NCI-H460 (cell line): ENCODE measurements at places on chromosomes 16 and 17. TPM values are rescaled to one million over a fixed set of nuclear protein-coding genes. Genes with fewer than 3 reads are reported as not detected.

The IGFALS gene
- not detected in 2 replicates for total RNA-seq

The TNK1 gene
- total RNA-seq = 3.5 and 3.9 TPM in 2 replicates

The KRTAP16-1 gene
- total RNA-seq = not detected in 2 replicates

The PRPF8 gene
- 112 and 113 TPM in 2 replicates for total RNA-seq

The COL1A1 gene
- 0.66 and 1.2 TPM in 2 replicates for total RNA-seq
